ENCODE measurements at places on chromosomes 2 and 18. TPM values are rescaled to one million over a fixed set of nuclear protein-coding genes. Genes with fewer than 3 reads are reported as not detected.

TBR1 gene
- 0.03 TPM for polyA plus RNA-seq

HOXD9 gene
- polyA plus RNA-seq = 5.6 TPM

- peak; percentile 15 for DNase-seq
Measured at GRCh38 chr2:84131278-84131830, 327.7 kb downstream of the SUCLG1 start.

- no peak for DNase-seq
Measured at GRCh38 chr2:230060672-230061293, 7.9 kb downstream of the SLC16A14 start.

DNA sequence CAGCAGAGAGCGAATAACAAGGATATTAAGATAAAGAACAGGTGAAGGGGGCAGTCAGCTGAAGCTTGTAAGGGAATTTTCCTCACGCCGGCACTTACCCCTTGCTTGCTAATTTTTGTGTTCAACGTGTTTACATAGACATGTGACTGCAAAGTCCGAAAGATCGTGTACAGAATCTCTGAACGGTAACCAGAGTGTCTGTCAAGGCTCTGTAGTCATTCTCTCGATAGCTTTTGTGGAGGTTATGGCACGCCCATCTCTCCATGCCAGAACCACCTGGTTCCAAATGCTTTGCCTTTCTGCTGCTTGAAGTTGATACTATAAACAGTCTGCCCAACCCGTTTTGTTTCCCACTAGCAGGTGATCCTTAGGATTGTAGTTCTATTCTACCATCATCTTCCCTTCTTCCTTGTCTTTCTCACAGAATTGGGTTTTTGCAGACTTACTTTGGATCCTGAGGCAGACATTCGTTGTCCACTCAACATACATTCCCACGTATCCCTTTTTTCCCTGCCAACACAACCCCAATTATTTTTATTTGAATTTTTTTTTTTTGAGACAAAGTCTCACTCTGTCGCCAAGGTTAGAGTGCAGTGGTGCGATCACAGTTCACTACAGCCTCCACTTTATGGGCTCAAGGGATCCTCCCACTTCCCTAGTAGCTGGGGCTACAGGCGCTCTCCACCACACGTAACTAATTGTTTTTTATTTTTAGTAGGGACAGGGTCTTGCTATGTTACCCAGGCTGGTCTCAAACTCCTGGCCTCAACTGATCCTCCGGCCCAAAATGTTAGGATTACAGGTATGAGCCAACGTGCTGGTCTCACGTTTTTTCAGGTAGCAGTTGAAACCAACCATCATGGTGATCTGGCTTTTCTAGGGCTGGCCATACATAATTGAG is 1.3 kb upstream of the USP34 start:
- no peak for DNase-seq

ALPI gene
- polyA plus RNA-seq = not detected

GRCh38 chr2:150095361-150096095 is 391.9 kb downstream of the RND3 start:
- no peak for DNase-seq

DNA sequence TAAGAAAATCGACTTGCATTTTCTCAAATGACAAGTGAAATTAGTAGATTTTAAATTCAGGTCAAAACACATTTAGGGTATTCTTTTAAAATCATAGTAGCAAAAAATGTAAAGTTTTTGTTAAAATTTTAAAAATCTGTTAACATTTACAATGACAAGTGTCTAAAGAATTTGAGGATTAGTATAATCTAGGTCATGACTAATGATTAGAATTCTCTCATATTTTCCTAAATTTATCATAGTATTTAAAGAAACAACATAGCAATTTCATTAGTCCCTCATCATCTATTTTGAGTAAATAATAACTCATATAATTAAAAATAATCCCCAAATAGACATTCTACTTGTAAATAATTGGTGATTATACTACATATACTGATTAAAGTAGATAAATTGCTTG is 23.6 kb downstream of the THUMPD2 start:
- no peak for DNase-seq

GRCh38 chr2:38075507-38076151 is at the start of gene CYP1B1:
CYP1B1 (minus strand) TSS chr2:38076151; CDS start chr2:38075388, 763 bp downstream.
- no peak for DNase-seq

DNA sequence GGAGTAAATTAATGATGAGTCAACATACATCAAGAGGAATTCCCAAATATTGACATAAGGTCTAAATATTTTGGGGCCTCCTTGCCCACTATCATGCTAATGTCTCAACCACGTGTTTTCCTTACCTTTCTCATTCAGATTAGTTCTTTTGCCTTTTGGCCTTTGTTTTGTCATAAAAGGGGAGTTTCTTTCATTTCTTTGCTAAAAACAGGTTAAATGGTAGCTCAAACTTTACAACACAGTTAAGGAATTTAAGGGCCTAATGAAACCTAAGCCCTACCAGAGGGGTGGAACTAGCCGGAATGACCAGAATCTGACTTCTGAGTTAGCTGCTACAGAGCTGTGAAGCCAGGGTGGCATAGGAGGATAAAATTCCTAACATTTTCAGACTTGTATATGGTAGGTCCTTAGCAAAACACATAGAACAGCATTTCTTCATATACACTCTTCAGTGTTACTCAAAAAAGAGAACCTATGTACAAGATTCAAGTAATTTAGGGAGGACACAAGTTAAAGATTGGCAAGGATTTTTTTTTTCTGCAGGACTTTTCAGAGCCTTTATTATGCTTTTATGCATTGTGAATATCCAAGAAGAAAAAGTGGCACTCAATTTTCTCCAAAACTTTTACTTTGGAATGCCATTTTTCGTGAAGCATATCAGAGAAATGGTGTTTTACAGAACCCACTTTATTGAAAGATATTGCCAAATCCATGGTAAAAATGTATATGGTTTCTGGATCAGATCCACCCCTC is 633.1 kb downstream of the ARHGAP15 start:
- DNase-seq = no peak

DNA sequence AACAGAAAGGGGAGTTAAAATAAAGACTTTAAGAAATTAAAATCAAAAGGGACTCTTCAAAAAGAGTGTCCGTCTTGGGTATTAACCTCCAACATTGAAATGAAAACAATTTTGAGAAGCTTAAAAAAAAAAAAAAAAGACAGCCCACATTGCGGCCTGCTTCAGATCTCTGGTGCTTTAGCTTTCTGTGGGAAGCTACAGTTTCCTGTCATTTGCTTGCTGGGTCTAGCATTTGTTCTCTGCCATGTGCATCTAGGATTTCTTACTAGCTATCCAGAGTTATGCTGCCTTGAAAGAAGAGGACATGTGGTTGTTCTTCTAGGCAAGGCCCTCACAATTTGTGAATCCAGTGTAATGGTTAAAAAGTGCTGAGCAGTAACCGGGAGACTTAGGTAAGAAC is 375.3 kb downstream of the SLC4A3 start:
- no peak for DNase-seq

- DNase-seq = peak; percentile 59
Measured at GRCh38 chr2:188598551-188598950, 306.9 kb downstream of the GULP1 start.

APOB gene
- 0.04 TPM for polyA plus RNA-seq

CACNB4 gene
- 5.1 TPM for polyA plus RNA-seq

COLEC11 gene
- polyA plus RNA-seq = not detected

CD207 gene
- 0.37 TPM for polyA plus RNA-seq

GRCh38 chr2:227870710-227871374 is 589 bp upstream of the DAW1 start:
- DNase-seq = no peak

DNA sequence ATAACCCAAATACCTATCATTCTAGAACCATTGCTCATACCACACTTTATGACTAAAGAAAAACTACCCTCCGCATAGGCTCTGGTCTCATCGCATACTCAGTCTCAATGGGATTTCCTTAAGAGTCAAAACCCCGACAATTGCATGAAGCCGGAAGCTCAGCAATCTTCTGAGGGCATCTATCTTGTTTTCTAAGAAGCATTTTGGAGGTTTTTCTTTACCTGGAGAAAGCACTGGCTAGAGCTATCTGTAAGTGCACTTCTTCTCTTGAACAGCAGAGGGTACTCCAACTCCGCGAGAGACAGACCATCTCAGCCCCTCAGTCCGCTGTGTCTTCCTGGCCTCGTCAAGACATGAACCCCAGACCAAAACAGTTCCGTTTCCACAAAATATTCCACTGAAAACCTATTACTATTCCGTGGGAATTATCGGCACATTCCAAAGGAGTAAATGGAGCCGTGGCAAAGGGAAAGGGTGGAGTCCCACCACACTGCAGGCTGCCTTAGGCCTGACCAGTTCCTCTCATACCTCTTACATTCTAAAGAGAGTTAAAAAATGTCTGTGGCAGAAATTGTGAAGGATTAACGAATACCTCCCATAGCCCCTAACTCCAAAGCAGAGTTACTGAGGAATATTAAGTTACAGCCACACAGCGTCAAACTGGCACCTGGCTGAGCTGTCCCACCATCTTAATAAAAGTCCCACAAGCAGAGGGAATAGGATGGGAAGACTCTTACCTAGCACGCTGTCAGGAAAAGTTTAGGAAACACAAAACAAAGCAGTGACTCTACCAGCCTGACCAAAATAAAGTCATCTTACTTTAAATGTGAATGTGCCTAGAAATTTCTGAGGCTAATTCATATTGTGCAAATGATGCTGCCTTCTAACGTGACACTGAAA is 325.6 kb upstream of the VRK2 start:
- DNase-seq = peak; percentile 44

- DNase-seq = no peak
Measured at GRCh38 chr2:17749753-17750438, 3.7 kb downstream of the SMC6 start.

CYRIA gene
- 7.4 TPM for polyA plus RNA-seq

MRPL30 gene
- polyA plus RNA-seq = 46.9 TPM

PLEKHH2 gene
- 4.4 TPM for polyA plus RNA-seq

GALNT5 gene
- polyA plus RNA-seq = 3.0 TPM

- no peak for DNase-seq
Measured at GRCh38 chr2:64727843-64728463, 74.2 kb upstream of the SERTAD2 start.

GRCh38 chr18:3595369-3596273 is 145.6 kb downstream of the TGIF1 start:
- peak; percentile 86 for DNase-seq

All from muscle of back (tissue), 13 donors.